Dermis blood vessel endothelial cell (primary cell): ENCODE measurements at places on chromosomes 6 and 20. TPM values are rescaled to one million over a fixed set of nuclear protein-coding genes. Genes with fewer than 3 reads are reported as not detected.

LHFPL5 gene
- not detected in 2 replicates for total RNA-seq

GRCh38 chr6:82385961-82386360 lies 22.3 kb downstream of the TPBG start:
- DNase-seq, result no peak

- no peak for DNase-seq
Observed at GRCh38 chr20:31496761-31497295, 17.4 kb upstream of the HM13 start.

FAM83C gene
- not detected in 2 replicates for total RNA-seq

NHSL1 gene
- 45.1 and 78.7 TPM in 2 replicates for total RNA-seq

DNA sequence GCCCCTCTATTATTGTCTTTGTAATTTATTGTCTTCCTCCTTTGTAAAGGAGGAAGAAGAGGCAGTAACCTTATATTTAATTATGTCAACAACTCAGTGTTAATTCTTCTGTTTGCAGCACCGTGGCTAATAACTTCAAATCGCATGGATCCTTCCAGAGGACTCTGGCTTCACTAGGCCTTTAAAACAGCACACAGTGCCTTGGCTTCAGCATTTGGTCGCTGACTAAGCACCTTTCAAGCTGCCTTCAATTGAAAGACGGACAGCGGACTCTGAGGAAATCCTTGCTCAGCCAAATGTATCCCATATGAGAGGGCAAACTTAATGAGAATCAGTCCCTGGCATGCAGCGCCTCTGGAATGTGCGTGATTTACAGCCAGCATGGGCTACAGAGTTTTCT lies 64.2 kb downstream of the SGK1 start:
- DNase-seq, result no peak

GJA1 gene
- total RNA-seq, result 482 and 745 TPM in 2 replicates

- DNase-seq, result no peak
Observed at GRCh38 chr6:134078166-134078565, 25.7 kb upstream of the SLC2A12 start.

TAP2 gene
- total RNA-seq, result 22.8 and 39.0 TPM in 2 replicates

GRCh38 chr6:81985191-81985590 lies 232.7 kb upstream of the TENT5A start:
- no peak for DNase-seq

- no peak for DNase-seq
Observed at GRCh38 chr6:137148306-137149034, 25.0 kb downstream of the IL22RA2 start.

TFAP2D gene
- total RNA-seq, result not detected in 2 replicates

DNA sequence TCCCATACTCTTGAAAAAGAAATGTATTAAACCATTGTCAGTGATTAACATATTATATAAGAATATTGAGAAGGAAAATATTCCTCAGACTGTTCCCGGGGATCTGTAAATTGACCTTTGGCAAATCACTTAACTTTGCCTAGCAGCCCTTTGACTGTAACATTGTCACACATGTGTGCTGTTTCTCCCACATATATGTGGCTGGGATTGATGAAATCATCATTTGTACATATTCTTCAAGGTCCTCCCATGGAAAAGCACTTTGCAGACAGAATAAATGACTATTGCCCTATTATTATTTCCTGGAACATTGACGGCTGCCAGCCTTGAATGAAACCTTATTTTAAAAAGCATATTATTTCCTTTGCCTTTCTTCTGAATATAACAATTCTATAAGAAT lies 36.4 kb upstream of the TRERF1 start:
- no peak for DNase-seq

DNA sequence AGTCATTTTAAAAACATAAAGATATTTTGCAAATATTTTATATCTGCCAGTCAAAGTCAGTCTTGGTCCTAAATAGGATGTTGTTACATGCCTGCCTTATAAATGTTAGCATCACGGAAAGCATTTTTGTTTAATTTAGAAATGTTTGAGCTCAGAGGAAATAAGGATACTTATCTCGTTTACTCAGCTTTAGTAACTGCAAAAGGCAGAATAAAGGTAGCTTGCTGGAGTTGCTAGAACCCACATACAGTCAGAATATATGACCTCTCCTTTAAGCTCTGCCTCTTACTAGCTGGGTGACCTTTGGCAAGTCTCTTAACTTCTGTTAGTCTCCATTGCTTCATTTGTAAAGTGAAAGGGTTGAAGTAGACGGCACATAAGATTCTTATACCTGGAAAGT lies 867.3 kb downstream of the KIF16B start:
- DNase-seq, result peak; percentile 24

GRCh38 chr6:13303668-13304017 lies 24.7 kb downstream of the TBC1D7 start:
- peak; percentile 83 for DNase-seq

DNA sequence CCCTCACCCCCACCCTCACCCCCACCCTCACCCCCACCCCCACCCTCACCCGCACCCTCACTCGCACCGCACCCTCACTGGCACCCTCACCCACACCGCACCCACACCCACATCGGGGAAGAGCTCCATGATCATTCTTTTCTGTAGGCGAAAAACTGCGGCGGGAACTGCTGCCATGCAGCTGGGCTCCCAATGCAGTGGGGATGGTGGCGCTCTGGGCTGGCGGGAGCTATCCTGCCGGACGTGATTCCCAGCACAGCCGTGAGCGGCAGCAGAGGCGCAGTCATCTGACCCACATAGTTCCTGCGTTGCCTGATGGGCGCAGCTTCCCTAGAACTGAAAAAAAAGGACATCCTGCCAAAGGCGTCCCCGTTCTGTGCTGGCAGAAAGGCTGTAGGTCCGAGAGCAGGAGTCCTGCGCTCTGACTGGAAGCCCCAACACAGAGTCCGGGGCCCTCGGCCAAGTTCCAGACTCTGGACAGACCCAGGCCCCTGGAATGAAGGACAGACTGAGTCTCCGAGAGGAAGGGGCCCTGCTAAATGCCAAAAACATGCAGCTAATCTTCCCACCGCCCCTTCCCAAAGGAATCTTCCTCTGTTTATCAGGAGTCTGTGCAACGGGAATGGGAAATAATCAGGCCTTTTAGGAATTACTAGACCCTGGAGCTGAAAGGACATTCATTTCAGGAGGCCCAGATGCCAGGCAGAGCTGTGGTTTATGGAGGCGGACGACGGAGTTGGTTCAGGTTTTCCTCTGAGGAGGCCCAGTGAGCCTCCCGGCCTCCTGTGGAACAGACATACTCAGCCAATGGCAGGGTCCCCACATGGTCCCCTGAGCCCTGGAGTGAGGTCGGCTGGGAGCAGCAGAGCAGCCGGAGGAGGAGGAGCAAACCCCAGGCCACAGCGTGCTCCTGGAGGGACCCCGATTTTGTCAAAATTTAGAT lies 14.1 kb upstream of the TCFL5 start:
- DNase-seq, result peak; percentile 93

LPIN3 gene
- 1.0 and 1.5 TPM in 2 replicates for total RNA-seq

DNA sequence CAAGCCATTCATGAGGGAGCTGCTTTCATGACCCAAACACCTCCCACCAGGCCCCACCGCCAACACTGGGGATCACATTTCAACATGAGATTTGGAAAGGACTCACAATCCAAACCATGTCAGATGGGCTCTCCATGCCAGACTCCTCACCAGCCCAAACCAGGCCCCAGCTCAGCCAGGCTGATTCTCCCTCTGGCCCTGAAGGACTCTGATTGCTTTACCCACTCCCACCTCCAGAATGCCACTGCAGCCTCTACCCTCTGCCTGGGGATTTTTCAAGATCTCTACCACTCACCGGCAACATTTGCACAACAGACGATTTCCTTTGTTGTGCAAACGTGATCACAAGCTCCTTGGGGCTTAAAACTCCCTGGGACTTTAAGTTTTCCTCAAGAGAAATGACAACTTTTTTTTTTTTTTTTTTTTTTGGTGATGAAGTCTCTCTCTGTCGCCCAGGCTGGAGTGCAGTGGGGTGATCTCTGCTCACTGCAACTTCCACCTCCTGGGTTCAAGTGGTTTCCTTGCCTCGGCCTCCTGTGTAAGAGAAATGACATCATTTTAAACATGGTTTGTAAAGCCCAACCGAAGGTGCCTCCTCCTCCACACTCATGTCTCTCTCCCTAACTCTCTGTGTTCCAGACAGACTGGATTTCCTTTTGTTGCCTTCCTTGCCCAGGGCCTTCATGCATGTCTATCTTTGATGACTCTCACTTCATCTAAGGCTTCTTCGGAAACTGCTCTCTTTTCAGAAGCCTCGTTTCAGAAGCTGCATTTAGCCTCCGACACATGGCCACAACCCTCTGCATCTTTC lies 147.0 kb downstream of the CDH26 start:
- DNase-seq, result no peak

POM121L2 gene
- total RNA-seq, result not detected in 2 replicates

DNA sequence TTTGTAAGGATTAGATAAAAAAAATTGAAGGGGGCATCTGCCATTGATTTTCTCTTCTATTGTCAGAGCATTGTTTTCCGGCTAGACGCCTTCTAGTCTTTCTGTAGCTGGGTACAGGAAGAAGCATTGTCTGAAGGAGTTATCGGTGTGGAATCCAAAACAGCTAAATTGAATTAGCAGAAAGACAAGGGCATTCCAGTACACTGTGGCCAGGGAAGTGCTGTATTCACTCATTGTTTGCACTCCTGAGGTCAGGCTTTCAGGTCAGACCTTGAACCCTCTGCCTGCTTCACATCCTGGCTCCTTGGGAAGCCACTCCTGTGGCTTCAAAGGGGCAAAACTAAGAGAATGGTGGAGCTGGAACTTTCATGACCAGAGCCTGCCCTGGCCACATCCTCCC lies 81.1 kb upstream of the SNAP25 start:
- DNase-seq, result peak; percentile 28

DNA sequence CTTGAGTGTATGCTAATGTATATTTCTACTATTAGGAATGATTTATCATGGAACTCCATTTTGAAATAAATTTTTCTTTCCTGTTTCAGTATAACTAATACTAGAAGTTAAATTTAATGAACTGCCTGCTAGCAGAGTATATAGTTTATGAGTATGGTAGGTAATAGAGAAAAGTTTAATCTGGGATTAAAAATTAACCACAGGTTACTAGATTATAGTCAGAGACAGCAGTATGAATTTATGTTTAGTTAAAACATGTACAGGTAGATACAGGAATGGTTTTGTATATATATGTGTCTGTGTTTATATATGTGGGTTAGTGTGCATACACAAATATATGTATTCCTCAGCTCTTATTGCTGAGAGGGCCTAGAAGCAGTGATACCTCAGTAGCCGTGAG lies 32.3 kb downstream of the CD2AP start:
- no peak for DNase-seq

TRMT6 gene
- total RNA-seq, result 7.0 and 9.4 TPM in 2 replicates

DEF6 gene
- total RNA-seq, result 0.88 and 1.0 TPM in 2 replicates

DNA sequence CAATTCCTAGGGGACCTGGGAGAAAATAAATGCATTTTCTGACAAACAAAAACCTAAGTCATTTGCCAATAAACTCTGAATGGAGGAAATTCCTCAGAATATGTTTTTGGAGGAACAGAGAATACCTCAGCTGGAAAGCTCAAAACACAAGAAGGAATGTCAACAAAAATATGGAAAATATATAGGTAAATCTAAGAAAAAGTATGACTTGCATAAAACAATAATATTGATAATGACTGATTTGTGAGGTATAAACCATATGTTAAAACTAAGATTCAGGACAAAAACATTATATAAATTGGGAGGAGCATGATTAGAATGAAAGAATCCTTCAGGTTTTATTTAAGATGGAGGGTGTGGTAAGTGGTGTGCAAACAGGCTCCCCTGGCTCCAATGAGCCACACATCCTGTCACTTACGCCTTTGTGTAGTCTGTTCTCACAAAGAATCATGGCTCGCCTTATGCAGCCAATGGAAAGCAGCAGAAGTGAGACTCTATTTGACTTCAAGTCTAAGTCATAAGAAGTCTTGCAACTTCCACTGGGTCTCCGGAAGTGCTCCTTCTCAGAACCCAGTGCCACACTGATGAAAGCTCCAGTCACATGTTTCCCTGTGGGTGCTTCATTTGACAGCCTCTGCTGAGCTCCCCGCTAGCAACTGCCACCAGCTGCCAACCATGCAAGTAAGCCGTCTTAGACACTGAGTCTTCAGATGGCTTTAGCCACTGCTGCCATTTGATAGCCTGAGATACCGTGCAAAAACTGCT lies 8.1 kb downstream of the CFAP61 start:
- DNase-seq, result no peak

- DNase-seq, result no peak
Observed at GRCh38 chr6:2166717-2167116, 78.7 kb downstream of the GMDS start.

CAPN11 gene
- 0.28 and 2.2 TPM in 2 replicates for total RNA-seq

- peak; percentile 82 for DNase-seq
Observed at GRCh38 chr6:158068893-158069799, 87.5 kb downstream of the SYNJ2 start.

- no peak for DNase-seq
Observed at GRCh38 chr6:117919775-117920729, 13.0 kb downstream of the SLC35F1 start.

DNA sequence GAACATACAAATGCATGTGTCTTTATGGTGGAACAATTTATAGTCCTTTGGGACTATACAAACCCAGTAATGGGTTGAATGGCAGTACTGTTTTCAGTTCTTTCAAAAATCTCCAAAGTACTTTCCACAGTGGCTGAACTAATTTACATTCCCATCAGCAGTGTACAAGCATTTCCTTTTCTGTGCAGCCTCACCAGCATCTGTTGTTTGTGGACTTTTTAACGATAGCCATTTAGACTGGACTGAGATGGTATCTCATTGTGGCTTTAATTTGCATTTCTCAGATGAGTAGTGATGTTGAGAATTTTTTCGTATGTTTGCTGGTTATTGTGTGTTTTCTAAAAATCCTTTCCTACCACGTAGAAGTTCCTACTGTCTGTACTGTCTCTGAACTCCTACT lies 327.2 kb upstream of the ZFP64 start:
- no peak for DNase-seq

- DNase-seq, result no peak
Observed at GRCh38 chr20:33441142-33441955, 2.2 kb downstream of the SNTA1 start.

DNA sequence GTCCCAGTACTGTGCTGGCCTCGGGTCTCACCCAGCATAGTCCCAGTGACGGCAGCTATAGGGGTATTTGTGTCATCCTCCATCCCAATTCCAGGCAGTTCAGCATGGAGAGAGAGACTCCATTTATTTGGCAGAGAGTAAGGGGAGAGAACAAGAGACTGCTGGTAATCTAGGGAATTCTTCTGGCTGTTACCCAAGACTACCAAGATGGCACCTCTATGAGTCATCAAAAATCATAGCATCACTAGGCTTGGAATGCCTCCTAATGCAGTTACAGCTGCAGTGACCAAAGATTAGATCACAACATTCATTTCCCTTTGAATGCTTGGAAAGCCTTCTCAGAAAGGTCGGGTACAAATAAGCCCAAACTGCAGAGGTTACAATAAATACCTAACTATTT lies 660.4 kb upstream of the FLRT3 start:
- DNase-seq, result peak; percentile 52

FHL5 gene
- not detected in 2 replicates for total RNA-seq
